ENCODE measurements at places on chromosomes 3 and 15.
A peak's percentile ranks its signal among the peaks of the same experiment; 100 is the strongest.

- peak; percentile 19 for DNase-seq
Measured at GRCh38 chr3:143315766-143316165, 196.2 kb downstream of the CHST2 start.

- DNase-seq, result peak; percentile 39
Measured at GRCh38 chr3:150385296-150386242, 22.5 kb upstream of the TSC22D2 start.

- no peak for DNase-seq
Measured at GRCh38 chr3:32366638-32367397, 24.8 kb upstream of the CMTM7 start.

DNA sequence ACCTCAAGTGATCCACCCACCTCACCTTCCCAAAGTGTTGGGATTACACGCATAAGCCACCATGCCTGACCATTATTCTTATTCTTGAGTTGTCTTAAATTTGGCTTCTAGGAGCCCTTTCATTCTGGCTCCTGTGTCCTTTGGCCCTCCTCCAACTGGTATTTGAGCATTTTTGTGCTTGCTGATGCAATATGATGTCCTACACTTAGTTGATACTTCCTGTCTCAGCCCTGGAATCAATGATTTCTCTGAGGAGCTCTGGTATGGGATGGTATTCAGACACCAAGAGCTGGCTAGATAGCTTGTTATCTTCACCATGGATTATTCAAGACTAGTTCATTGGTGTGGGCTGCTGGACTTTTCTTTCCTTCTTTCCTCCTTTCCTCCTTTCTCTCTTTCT is 25.4 kb downstream of the ZNF621 start:
- no peak for DNase-seq

DNA sequence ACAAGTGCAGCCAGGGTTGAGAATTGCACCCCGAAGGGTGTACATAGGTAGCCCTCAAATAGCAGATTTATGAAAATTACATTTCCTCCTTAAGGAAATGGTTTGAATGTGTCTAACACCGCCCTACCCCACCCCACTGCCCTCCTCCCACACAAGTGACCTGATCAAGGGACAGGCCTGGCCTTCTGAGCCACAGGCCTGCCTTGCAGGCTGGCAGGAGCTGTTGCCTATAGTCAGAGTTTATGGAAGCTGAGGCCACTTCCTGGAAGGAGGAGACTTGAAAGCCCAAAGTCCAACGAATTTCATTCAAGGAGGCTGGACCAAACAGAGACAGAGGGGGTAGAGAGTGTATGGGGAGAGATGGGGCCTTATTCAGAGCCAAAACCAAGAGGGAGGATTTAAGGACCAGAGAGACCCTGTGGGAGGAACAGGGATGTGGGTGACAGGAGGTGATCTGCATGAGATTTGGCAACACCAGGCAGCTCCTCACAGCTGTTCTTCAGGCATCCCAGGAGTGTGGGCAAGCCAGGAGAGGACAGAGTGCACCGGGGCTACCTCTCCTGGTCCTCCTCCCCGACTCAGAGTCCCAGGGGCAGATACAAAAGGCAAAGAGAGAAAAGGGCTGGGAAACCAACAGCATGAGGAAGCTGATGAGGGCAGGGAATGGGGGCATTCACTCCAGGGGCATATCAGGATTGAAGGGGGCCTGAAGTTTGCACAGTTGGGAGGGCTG is 100.4 kb upstream of the HES1 start:
- no peak for DNase-seq

DNA sequence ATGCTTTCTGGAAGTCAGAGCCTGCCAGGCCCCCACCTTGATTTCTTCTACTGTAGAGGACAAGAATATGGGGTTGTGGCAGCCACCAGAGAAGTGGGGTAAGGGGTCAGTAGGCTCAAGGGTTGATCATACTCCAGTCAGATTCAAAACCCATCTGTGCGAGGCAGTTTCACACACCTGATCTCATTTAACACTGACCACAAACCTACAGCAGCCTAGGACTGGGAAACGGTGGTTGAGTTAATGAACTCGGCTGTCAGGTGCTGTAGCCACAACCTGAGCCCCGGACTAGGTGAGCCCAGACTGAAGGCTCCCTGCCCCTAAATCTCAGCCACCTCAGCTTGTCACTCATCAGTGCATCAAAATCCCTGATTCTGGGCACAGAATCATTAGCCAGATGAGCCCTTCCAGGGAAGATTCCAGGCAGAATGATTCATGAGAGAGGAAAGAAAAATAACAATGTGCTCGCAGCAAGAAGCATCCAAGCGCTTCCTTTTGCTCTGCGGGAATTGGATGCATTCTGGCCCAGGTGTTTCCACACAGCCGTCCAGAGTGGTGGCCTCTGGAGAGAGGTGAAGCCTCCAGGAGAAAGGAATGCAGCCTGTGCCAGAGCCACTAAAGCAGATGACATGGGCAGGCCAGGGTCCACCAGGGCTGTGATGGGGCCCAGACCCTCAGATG is 102.1 kb downstream of the SRGAP3 start:
- no peak for DNase-seq

- no peak for DNase-seq
Measured at GRCh38 chr3:40913192-40913591, 286.1 kb upstream of the CTNNB1 start.

DNA sequence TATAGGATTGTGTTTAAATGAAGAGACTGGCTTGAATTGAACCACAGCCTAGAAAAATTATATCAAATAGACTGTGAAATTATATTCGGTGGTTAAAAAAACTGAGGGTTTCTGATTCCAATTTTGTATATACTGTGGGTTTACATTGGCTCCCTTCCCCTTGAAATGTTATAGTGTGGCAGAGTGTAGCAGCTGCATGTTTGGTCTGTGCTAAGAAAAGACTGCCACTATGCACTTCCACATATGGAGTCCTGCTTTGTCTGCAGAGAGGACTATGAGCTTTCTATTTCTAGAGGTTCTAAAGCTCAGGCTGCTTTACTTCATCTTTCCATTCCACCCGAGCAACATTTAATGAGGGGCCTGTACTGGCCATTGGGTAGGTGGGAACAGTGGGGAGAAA is 112.3 kb downstream of the P3H2 start:
- no peak for DNase-seq

- no peak for DNase-seq
Measured at GRCh38 chr3:126521122-126521891, 2.6 kb upstream of the CHST13 start.

- no peak for DNase-seq
Measured at GRCh38 chr3:74624301-74624700, 9.8 kb upstream of the CNTN3 start.

GRCh38 chr3:184643442-184643841 is 68.4 kb downstream of the MAGEF1 start:
- no peak for DNase-seq

DNA sequence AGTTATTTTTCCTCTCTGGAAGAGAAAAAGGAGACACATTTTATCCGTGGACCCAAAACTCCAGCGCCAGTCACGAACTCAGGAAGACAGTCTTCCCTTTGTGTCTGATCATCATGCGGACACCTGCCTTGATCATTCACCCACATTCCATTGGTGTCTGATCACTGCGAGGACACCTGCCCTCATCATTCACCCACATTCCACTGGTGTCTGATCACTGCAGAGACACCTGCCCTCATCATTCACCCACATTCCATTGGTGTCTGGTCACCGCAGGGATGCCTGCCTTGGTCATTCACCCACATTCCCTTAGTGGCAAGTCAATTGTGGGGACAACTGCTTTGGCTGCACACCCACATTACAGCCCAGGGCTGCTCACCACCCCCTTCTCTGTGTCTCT is 148.9 kb downstream of the ROBO1 start:
- no peak for DNase-seq

DNA sequence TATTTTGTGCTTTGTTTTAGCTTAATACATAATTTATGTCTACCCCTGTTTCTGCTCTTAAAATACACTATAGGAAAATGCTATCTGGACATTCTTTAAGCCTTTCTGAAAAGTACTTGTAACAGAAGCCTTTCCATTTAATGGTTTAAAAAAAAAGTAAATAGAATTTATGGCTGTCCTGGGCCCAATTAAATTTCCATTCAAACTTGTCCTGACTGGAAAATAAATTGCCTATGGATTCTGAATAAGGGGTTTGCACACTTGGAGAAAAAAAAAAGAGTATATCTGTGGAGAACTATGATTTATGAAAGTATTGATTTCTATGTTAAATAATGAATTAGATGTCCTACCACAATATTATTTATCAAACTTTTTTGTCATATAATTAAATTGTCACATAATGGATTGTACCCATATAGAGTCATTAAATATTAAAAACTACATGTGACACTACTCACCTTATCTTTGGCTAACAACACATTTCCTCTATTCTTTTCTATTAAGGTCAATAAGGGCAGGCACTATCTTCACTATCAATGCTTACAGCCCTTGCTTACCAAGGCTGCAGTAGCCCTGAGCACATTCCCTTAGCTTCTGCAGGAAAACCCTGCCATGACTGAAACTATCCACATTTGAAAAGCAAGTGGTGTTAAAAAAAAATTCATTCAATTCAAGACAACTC is 396.1 kb upstream of the ROBO2 start:
- no peak for DNase-seq

DNA sequence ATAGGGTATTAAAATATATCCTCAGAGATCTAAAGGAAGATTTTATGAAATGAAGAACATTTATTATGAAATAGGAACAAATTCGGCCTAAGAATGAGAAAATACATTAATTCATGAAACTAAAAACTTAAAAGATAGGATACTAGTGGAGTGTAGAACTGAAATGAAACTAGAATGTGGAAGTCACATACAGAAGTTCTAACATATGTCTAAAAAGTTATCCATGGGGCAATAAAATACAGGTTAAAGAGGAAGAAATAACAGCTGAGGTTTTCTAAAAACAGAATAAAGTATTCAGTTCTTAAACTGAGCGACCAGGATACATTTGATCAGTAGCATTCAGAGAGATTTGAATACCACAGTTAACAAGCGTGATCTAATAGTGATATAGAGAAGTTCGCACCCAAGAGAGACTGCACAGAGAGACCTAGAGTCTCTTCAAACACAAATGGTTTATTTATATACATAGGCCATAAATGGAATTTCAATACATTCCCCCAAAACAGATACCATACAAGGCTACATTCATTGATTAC is 85.9 kb downstream of the FEZF2 start:
- DNase-seq, result no peak

- DNase-seq, result no peak
Measured at GRCh38 chr3:16770792-16771191, 114.0 kb upstream of the PLCL2 start.

- no peak for DNase-seq
Measured at GRCh38 chr15:54307252-54307902, 329.1 kb downstream of the UNC13C start.

DNA sequence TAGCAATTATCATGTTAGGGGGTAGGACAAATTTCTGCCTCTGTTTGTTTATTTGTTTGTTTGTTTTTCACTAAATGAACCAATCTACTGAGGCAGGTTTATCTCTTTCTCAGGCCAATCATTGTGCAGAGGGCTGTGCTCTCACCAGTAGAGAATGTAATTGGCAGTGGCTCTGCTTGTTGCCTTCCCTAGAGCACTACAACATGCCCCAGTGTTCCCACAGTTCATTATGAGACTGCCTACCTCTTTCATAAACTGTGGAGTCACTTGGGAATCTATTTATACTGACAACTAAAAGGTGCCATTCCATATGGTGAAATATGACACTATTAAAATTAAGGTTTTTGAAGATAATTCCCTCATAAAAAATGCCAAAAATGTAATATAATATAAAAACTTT is 196.3 kb upstream of the ALCAM start:
- no peak for DNase-seq

DNA sequence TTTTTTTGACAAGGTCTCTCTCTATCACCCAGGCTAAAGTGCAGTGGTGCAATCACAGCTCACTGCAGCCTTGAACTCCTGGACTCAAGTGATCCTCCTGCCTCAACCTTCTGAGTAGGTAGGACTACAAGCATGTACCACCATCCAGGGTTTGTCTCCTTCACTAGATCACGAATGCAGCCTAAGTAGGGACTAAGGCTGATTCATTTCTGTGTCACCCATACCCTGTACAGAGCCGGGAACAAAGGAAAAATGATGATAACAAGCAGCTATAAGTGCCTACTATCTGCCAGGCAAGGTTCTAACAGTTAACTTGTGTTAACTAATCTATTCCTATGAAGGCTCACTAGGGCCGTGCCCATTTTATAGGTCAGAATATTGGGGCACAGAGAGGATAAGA is 7.0 kb downstream of the TMEM40 start:
- no peak for DNase-seq

GRCh38 chr3:114880078-114880477 is 267.0 kb downstream of the ZBTB20 start:
- no peak for DNase-seq

- no peak for DNase-seq
Measured at GRCh38 chr3:33957176-33957575, 158.7 kb downstream of the PDCD6IP start.

DNA sequence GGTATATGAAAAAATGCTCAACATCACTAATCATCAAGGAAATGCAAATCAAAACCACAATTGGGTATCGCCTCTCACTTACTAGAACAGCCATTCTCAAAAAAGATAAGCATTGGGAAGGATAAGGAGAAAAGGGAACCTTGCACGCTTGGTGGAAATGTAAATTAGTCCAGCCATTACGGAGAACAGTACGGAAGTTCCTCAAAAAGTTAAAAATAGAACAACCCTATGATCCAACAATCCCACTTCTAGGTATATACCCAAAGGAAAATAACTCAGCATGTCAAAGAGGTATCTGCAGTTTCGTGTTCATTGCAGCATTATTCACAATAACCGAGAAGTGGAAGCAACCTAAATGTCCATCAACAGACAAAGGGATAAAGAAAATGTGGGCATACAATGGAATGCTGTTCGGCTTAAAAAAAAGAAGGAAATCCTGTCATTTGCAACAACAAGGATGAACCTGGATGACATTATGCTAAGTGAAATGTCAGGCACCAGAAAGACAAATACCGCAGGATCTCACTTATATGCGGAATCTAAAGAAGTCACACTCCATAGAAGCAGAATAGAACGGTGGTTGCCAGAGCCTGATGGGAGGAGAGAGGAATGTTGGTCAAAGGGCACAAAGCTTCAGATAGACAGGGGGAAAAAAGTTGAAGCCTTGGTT is 11.7 kb upstream of the CMTM7 start:
- no peak for DNase-seq

DNA sequence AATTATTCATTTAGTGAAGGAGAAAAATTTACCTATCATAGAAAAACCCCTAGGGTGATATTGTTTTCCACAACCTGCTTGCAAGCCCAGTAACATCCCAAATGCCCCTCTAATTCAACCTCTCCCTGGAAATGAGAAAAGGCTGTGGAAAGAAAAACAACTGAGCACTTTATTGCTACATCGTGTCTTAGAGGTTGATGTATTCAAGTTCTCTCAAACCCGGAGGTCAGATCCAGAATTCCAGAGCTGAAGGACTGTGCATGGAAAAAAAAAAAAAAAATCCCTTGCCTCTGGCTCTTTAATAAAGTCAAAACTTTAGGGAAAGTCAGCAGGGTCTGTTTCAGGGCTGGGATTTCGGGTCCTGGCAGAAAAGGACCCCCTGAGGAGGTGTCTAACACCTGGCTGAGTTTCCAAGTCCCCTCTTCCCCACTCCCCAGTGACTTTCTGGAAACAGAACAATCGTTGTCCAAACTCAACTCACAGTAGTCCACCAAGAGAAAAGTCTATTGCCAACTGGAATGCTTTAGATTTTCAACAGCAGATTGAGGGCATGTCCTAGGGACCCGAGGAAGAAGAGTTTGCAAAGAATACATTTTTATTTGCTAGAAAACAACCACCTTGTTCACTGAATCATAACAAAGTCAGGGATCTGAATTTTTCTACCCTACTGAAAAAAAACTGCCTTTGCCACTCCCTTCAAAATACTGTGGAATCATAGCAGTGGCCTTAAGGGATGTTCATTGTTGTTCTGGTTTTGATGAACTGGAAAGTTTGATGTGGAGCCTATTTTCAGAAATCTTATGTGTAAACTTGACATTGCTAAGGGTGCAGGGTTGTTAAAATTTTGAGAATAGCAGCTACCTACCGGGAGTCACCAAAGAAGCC is 207.5 kb upstream of the ADAMTS9 start:
- DNase-seq, result no peak

Measured in NB4 (cell line).